ENCODE measurements at places on chromosomes 12 and 14. TPM values are rescaled to one million over a fixed set of nuclear protein-coding genes. Genes with fewer than 3 reads are reported as not detected.

Gene EID3
- total RNA-seq, result 13.0 TPM

Gene VDR
- 0.92 TPM for total RNA-seq

- DNase-seq, result no peak
These were observed 2.9 kb upstream of the PPP4R4 start for GRCh38 chr14:94171208-94171607.

DNA sequence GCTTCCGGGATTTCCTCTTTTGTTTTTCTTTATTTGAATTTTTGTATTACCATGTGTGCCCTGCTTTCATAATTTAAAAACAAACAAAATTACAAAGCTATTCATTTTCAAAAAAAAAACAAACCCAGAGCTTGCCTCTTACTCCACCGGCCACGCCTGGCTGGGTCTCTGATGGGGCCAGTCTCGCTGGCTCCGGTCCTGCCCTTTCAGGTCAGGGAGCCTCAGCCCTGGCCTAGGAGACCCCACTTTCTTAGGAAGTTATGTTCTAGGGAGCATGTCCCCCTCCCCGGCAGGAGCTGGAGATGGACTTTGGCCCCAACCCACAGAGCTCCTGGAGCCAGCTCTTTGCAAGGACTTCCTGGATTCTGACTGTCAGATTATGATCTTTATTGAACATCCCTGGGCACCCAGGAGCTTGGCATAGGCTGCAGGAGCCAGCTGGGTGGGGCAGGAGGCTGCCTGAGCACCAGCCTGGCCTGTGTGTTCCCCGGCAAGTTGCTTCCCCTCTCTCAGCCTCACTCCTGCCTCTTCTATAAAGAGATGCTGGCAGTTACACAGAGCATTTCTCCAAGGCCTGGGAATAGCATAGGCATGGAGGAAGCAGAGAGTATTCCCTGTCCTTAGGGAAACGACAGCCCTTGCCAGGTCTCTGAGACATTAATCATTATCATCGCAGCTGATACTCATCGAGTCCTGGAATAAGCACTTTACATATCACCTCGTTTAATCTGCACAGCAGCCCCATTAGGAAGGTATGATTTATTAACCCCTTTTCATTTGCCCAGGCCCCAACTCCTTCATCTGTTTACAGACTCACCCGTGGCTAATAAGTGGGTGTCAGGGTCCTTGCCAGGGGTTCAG lies 3.5 kb downstream of the DEGS2 start:
- no peak for DNase-seq

Gene CPM
- total RNA-seq, result 0.78 TPM

- DNase-seq, result no peak
These were observed 133.6 kb upstream of the BMP4 start for GRCh38 chr14:54090274-54090673.

- no peak for DNase-seq
These were observed 41.3 kb upstream of the MSRB3 start for GRCh38 chr12:65237153-65237552.

Gene ACSS3
- not detected for total RNA-seq

- no peak for DNase-seq
These were observed 12.6 kb upstream of the ACTR6 start for GRCh38 chr12:100187857-100188519.

- no peak for DNase-seq
These were observed 724 bp downstream of the LTB4R start for GRCh38 chr14:24311837-24312615.

DNA sequence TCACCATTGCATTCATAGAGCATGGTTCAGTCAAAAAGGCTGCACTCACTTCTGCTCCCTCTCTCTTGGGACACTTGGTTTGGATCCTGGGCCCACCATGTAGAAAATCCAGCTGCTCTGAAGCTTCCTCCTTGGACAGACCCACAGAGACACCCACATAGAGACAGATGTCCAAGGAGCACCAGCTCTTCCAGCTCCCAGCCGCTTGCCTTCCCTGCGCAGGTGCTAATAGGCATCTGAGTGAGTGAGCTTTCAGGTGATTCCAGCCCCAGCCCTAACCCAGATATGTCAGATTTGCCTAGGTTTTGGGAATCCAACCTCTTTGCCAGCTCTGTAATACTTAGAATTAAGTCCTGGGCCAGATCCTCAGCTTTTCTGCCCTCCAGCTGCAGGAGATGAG lies 38.6 kb downstream of the DLK1 start:
- no peak for DNase-seq

DNA sequence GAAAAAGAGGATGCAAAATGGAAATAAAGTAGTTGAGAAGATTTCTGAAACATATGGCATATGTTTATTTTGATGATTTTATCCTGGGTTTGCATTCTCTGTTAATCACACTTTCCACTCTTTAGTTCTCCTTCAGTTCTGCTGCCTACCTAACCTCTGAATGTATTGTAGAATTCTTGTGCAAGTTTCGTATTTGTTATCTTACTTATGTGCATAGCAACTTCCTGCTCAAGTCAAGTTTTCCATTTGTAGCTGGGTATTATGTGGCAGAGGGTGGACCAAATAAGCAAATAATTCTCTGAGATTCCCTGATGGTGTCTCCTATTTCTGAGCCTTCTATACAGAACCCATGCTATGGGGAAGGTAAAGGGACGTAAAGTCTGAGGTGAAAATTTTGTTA lies 381.6 kb downstream of the FOXG1 start:
- DNase-seq, result no peak

Gene PMEL
- not detected for total RNA-seq

- peak; percentile 15 for DNase-seq
These were observed 187.7 kb downstream of the GALC start for GRCh38 chr14:87805315-87805723.

Gene ABCD2
- 3.4 TPM for total RNA-seq

- no peak for DNase-seq
These were observed 601.4 kb downstream of the C12orf50 start for GRCh38 chr12:87427770-87428169.

DNA sequence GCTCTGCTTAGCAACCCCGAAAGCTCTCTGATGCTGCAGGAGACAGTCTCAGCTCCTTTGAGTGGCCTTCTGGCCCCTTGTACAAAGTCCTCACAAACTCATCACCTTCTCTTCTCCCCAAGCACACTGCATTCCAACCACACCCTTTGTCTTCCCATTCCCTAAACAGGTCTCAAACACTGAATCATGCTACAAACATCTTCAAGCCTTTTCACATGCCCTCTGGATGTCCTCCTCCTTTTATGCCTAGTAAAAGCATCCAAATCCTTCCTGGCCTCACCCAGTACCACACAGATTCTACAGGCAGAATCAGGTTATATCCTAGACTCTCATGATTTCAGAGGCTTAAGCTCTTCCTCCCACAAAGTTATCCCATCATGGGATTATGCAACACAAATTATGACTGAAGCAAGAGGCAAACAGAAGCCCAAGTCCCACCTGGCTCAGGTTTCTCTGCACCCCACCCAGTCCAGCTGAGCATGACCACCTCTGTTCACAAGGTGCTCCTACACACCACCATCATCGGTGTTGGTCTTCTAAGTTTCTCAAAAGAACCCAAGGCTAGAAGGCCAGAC lies 61.4 kb upstream of the PCED1B start:
- no peak for DNase-seq

GRCh38 chr14:56378046-56378445 lies 201.6 kb upstream of the TMEM260 start:
- no peak for DNase-seq

DNA sequence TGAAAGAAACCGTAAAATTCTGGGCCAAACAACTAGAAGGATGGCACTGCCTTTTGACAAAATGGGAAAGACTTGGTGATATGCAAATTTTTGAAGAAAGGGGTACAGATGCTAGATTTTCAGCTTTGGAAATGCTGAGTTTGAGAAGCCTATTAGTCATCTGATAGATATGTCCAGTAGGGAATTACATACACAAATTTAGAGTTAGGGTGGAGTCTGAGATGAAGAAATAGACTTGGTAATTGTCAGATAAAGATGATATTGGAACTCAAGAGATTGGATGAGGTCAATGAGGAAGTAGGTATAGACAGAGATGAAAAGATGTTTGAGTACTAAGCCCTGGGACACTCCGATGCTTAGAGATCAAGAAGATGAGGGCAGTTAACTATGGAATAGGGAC lies 153.1 kb downstream of the GARIN6 start:
- DNase-seq, result no peak

Gene HCAR1
- not detected for total RNA-seq

Measured in CD8-positive, alpha-beta T cell (primary cell).